Muscle of leg (tissue), 16 donors: ENCODE measurements at places on chromosomes 7 and 10.

- no peak overlapping the region for H3K4me3 ChIP-seq
- no peaks in the 10 kb centered on the region for H3K36me3 ChIP-seq
- H3K27me3 ChIP-seq: peaks cover 10% of the 10 kb centered on the region
Observed at GRCh38 chr10:118635674-118636402, 40.4 kb upstream of the PRLHR start.

GRCh38 chr7:135200821-135201331, 10.4 kb downstream of the WDR91 start:
- no peak for DNase-seq
- H3K4me1 ChIP-seq: no peaks in the 10 kb centered on the region
- H3K27ac ChIP-seq: no peak overlapping the region
- no peak overlapping the region for H3K4me3 ChIP-seq
- peaks cover 77% of the 10 kb centered on the region for H3K36me3 ChIP-seq
- H3K27me3 ChIP-seq: no peaks in the 10 kb centered on the region

- H3K27me3 ChIP-seq: no peaks in the 10 kb centered on the region
- H3K27ac ChIP-seq: peak overlapping the region; percentile 17
- no peaks in the 10 kb centered on the region for H3K36me3 ChIP-seq
- DNase-seq: peak; percentile 77
- H3K4me1 ChIP-seq: peaks cover 11% of the 10 kb centered on the region
- no peak overlapping the region for H3K4me3 ChIP-seq
Observed at GRCh38 chr10:24848195-24848594, 104.2 kb downstream of the PRTFDC1 start.

DNA sequence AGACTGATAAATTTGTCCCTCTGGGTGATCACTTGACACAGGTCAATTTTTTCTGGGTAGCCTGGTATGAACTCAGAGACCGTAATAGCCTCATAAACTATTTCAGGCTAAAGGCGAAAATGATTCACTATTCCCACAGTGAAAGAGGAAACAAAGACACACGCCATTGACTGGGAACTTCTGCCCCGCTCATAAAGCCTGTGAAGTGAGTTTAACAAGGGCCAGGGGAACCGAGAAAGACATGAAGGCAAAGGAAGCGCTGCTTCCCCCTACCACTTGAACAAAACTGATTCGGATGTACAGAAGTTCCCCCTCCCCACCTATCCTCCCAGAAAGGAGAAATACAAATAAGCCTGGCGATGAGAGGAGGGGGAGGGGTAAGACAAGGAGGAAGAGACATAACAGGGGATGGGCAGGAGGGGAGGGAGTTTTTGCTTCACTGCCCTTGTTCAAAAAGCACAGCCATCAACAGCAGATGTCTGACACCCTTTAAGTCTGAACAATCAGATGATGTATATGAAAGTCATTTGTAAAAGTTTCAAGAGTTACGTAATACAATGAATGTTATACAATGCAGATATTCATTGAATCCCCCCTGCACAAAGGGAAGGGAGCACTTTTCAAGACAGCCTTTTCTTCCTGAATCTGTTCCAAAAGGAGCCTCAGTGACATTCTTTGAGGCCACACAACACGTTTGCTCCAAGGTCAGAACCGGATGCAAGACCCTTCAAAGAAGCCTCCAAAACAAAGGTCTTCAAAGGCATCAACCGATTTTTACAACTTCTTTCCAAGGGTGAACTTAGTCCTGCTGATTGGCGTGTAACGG, 734 bp downstream of the ABCB4 start:
- no peaks in the 10 kb centered on the region for H3K36me3 ChIP-seq
- H3K4me1 ChIP-seq: peaks cover 5% of the 10 kb centered on the region
- H3K27me3 ChIP-seq: peaks cover 12% of the 10 kb centered on the region
- DNase-seq: peak; percentile 64

DNA sequence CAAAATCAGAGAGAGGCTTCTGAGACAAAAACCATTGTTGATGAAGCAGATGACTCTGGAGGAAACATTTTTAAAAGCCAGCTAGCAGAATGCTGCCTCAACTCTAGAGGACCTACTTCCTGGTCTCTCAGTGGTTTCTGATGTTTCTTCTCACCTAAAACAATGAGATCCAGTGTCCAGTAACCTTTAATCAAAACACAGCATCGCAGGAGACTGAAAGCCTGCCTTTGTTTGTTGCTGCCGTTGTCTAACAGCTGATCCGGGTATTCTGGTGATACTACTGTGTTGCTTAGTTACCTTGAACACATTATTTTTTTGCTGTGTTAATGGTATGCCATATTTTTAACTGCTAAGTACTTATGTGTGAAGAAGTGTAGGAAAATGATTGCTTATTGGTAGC, 70.9 kb downstream of the WIPF3 start:
- H3K27me3 ChIP-seq: no peaks in the 10 kb centered on the region
- H3K36me3 ChIP-seq: peaks cover 3% of the 10 kb centered on the region
- peak; percentile 46 for DNase-seq
- H3K4me3 ChIP-seq: no peak overlapping the region
- H3K4me1 ChIP-seq: peaks cover 14% of the 10 kb centered on the region

- H3K27ac ChIP-seq: no peak overlapping the region
- no peak for DNase-seq
- no peak overlapping the region for H3K4me3 ChIP-seq
- no peaks in the 10 kb centered on the region for H3K36me3 ChIP-seq
- no peaks in the 10 kb centered on the region for H3K27me3 ChIP-seq
- H3K4me1 ChIP-seq: no peaks in the 10 kb centered on the region
Observed at GRCh38 chr7:124597509-124597908, 168.1 kb downstream of the GPR37 start.

DNA sequence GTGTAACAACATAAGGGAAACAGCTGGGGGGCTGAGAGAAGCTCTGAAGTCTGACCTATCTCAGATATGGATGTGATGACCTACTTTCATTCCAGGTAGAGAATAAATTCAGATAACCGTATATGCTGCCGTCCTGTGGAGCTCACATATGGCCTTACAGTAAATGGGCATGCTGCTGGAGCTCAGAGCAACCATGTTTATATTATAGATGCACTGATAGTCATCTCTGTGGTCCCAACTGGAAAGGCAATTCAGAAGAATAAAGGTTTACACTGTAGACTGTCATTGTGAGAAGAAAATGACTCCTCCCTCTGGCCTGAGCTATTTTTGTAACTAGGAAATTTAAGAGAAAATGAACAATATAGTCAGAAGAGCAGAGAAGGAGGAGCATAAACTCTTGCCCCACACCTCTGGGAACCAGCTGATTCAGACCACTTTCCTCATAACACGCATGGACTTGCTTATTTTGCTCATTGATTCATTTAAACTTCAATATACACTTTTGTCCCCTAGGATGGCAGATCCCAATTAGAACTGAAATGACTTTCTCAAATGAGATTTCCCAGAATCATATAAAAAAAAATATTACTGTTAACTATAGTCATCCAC, 69.9 kb upstream of the NXPH1 start:
- no peak for DNase-seq
- no peaks in the 10 kb centered on the region for H3K27me3 ChIP-seq
- H3K4me1 ChIP-seq: no peaks in the 10 kb centered on the region
- no peak overlapping the region for H3K27ac ChIP-seq
- no peak overlapping the region for H3K4me3 ChIP-seq

DNA sequence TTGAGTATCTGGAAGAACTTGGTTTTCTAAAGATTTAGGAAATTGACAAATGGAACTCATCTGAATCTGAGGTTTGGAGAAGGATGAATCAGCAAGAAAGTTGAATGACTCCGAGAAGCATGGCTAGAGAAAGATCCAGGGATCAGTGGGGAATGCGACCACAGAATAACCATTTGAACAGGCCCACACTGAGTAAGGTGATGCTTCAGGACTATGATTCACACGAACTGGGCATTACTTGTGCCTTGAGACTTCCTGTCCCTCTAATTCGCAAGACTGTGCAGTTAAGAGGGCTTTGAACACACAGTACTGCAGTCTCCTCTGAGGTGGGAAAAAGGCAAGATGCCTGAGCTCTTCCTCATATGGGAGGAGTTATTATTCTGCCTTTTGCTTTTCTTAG, 395.5 kb upstream of the POM121L12 start:
- no peaks in the 10 kb centered on the region for H3K36me3 ChIP-seq
- H3K4me1 ChIP-seq: no peaks in the 10 kb centered on the region
- H3K27ac ChIP-seq: no peak overlapping the region
- no peak overlapping the region for H3K4me3 ChIP-seq
- no peaks in the 10 kb centered on the region for H3K27me3 ChIP-seq

GRCh38 chr10:98924526-98924925, 311.1 kb downstream of the HPSE2 start:
- peaks cover 7% of the 10 kb centered on the region for H3K4me1 ChIP-seq
- no peak overlapping the region for H3K27ac ChIP-seq
- H3K4me3 ChIP-seq: no peak overlapping the region
- DNase-seq: no peak
- no peaks in the 10 kb centered on the region for H3K36me3 ChIP-seq

DNA sequence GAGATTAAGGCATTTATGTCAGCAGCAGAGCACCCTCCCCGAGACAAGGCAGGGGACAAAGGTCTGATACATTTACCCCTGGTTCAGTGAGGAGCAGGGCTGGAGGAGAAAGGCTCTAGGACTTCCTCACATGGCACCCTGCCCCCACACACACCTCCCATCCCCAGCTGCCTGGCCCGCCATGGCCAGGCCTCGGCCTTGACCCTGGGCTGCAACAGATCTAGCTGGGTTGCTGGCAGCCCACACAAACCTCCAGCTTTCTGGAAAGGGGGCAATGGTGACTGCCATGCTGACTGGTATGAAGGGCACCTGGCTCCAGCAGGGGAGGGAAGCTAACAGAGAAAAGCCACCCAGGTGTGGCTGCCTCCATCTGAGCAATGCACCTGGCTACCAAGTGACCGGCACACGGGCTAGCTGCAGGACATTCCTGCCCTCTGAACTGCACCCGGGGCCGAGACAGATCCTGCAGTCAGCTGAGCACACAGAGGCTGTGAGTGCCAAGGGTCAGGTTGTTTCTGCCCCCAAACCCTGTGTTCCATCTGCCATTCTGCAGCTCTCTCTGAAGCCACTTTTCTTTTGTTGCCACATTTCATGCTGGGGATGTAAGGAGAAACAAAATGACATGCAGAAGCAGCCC, 85.8 kb upstream of the LRRC18 start:
- no peak overlapping the region for H3K27ac ChIP-seq
- peaks cover 30% of the 10 kb centered on the region for H3K36me3 ChIP-seq
- no peak for DNase-seq
- H3K4me3 ChIP-seq: no peak overlapping the region
- H3K4me1 ChIP-seq: peaks cover 13% of the 10 kb centered on the region

DNA sequence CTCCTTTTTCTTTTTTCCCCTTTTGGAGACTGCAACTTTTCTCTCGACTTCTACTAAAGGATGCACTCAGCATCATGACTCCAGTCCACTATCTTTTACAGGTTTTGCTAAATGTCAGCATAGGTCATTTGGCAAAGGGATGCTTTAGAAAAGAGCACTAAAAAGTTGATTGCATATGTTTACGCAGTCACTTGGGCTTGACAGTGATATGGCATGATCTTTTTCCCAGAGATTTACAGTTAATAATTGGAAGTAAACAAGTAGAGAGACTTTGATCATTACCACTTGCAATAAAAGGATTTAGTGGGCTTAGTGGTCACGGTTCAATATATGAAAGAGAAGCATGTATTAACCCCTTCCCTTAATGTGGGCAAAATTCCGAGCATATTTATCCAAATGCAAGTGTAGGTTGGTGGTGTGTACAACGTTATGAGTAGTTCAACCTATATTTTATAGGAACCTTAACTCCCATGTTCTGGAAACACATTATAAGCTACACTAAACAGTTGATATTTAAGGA, 1.8 kb downstream of the BMI1 start:
- no peak for DNase-seq
- no peak overlapping the region for H3K27ac ChIP-seq
- H3K36me3 ChIP-seq: no peaks in the 10 kb centered on the region
- peaks cover 20% of the 10 kb centered on the region for H3K4me1 ChIP-seq
- peaks cover 21% of the 10 kb centered on the region for H3K27me3 ChIP-seq

- H3K27me3 ChIP-seq: no peaks in the 10 kb centered on the region
- H3K27ac ChIP-seq: no peak overlapping the region
- no peak for DNase-seq
- H3K4me3 ChIP-seq: no peak overlapping the region
Observed at GRCh38 chr7:25351761-25352160, 123.5 kb upstream of the NPVF start.

DNA sequence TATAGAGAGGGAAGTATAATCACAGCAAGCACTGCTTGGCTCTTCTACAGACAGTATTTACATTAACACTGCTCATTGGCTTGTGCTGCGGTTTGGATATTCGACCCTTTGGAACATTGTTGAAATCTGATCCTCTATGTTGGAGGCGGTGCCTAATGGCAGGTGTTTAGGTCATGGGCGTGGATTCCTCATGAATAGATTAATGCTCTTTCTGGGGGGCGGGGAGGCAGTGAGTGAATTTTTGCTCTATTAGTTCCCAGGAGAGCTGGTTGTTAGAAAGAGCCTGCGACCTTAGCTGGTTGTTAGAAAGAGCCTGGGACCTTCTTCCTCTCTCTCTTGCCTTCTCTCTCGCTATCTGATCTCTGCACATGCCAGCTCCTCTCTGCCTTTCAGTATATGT, 77.3 kb upstream of the SVIL start:
- no peak overlapping the region for H3K4me3 ChIP-seq
- peak overlapping the region; percentile 60 for H3K27ac ChIP-seq
- H3K36me3 ChIP-seq: no peaks in the 10 kb centered on the region
- H3K4me1 ChIP-seq: peaks cover 13% of the 10 kb centered on the region
- no peaks in the 10 kb centered on the region for H3K27me3 ChIP-seq

- peaks cover 5% of the 10 kb centered on the region for H3K36me3 ChIP-seq
- no peak overlapping the region for H3K27ac ChIP-seq
- H3K4me1 ChIP-seq: no peaks in the 10 kb centered on the region
- H3K27me3 ChIP-seq: no peaks in the 10 kb centered on the region
- no peak for DNase-seq
- H3K4me3 ChIP-seq: no peak overlapping the region
Observed at GRCh38 chr7:74218343-74218698, 8.5 kb downstream of the LAT2 start.

DNA sequence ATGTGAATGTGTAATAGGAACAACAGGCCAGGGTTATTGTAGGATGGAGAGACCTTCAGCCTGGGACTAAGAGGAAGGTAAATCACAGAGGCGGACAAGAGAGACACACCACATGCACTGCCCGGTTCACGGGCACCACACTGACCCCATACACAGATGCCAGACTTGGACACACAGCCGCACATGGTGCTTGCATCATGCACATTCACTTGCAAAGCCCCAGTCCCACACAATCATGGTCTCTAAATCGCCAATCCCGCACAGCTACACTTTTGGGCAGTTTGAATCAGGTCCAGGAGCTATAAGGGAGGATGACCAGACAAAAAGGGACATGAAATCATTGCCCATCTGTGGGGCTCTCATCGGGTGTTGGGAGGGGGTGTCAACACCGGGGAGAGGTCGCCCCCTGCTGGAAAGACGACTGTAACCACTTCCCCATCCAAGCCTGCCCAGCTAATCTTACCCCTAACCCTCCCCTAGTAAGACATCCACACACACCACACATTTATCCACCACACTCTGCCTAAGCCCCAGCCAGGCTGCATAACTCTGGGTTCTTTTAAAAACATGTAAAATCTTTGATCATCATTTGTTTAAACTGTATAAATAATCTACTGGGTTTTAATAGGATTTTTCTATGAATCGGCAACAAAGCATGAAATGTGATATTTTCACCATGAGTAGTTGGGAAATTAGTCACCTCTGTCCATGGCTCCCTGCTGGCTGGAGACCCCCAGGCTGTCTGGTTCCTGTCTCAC, 40.5 kb upstream of the SLF2 start:
- no peak for DNase-seq
- no peaks in the 10 kb centered on the region for H3K36me3 ChIP-seq
- peaks cover 7% of the 10 kb centered on the region for H3K27me3 ChIP-seq
- no peak overlapping the region for H3K27ac ChIP-seq
- no peak overlapping the region for H3K4me3 ChIP-seq

GRCh38 chr10:6017781-6018354, 40.5 kb upstream of the IL15RA start:
- no peaks in the 10 kb centered on the region for H3K36me3 ChIP-seq
- peaks cover 2% of the 10 kb centered on the region for H3K27me3 ChIP-seq
- no peaks in the 10 kb centered on the region for H3K4me1 ChIP-seq
- H3K27ac ChIP-seq: peak overlapping the region; percentile 42
